GDM1 (cell line): ENCODE measurements at places on chromosomes 13 and 19.
A peak's percentile ranks its signal among the peaks of the same experiment; 100 is the strongest.

DNA sequence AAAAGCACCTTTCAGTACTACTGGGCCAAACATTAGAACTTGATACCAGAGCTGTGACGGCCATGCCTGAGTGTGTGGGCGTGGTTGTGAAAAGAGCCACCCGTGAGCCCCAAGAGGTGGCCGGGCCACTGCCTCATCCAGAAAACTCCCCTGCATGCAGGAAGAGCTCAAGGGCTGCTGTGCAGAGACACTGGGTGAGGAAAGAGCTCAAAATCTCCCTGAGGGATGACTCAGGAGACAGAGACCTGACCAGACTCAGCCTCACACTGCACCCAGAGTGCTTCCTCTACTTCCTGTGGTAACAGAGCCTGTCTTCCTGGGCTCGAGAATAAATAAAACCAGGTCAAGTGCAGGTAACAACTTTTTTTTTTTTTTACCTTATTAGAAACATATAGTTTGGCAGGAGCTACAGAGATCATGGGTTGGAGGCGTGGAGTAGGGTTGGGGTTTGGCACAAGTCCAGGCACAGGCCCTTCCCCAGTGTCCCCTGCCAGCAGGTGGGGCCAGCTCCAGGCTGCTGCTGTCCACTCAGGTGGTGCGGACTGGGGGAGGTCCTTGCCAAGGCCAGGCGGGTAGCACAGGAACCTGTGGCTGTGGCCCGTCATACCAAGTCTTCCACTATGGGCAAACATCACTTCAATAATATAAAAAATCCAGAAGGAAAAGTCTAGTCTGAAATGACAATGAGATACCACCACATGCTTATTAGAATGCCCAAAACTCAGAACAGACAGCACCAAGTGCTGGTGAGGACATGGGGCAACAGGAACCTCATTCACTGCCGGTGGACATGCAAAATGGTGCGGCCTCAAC lies 25.5 kb downstream of the ELL start:
- peak; percentile 21 for DNase-seq

DNA sequence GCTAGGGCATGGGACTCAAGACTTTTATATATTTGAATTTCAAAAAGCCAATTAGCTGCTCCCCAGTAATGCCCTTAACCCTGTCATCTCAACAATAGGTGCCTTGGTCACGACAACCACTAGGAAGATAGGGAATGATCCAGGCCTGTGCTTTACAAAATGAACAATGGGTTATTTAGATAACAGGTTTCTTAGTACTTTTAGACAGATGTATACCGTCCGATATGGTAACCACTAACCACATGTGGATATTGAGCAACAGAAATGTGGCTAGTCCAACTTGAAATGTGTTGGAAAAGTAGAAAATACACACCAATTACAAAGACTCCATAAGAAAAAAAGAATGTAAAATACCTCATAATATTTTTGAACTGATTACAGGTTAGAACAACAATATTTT lies 201.2 kb downstream of the LHFPL6 start:
- no peak for DNase-seq

- DNase-seq = no peak
Observed at GRCh38 chr13:25352230-25352629, 19.5 kb upstream of the ATP8A2 start.

DNA sequence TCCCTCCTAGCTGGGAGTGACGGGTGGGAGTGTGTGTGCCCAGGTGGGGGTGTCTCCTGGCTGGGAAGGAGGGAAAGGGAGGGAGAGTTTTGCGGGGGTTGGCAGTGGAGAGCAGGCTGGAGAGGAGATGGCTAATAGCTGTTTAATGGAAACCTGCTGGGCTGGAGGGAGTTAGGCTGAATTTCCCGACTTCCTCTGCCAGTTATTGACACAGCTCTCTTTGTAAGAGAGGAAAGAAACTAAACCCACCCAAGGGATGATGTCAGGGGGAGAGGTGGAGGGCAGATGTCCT lies 10.2 kb upstream of the ILF3 start:
- DNase-seq = no peak

DNA sequence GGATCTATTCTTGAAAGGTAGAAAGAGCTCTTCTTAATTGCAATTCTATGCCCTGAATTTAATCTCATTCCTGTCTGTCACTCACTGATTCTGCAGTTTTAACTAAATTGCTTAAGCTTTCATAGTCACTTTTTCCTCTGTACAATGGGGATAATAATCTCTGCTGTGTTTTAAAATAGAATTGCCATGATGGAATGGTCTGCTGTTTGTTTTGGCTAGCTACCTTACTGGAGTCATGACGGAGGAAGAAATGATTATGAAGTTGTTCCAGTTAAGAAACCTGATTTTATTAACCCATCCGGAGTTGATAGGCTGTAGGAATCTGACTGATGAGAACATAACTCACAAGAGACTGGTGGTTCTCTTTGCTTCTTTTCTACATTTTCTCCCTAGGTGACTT lies 54.9 kb upstream of the ITM2B start:
- no peak for DNase-seq

GRCh38 chr19:33064792-33065550 lies at the start of gene RHPN2:
Gene RHPN2, minus strand, starts transcription at chr19:33064888. Its CDS starts 36 bp downstream, at chr19:33064852.
- no peak for DNase-seq

GRCh38 chr19:57803594-57804325 lies 11.0 kb downstream of the ZNF552 start:
- DNase-seq = peak; percentile 12

DNA sequence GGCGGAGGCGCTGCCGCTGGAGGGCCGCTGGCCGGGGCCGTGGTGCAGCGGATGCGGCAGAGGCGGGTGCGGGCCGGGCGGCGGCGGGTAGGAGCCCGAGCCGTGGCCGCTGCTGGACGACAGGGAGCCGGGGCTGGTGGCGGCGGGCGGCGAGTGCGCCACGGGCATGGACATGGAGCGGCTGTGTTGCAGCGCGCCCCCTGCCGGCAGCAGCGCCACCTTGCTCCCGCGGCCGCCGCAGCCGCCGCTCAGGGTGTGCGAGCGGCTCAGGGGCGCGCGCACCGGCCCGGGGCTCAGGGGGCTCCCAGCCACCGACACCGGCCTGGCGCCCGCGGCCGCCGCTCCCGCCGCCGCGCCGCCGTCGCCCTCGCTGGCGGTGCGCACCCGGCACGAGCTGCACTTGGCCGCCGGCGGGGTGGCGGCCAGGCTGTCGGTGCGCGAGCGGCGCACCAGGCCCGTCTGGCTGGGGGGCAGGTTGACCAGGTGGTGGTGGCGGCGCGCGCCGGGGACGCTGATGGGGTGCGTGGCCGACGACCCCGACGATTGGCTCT lies 1.7 kb downstream of the IRS2 start:
- no peak for DNase-seq

GRCh38 chr13:64505336-64505910 lies 2724.7 kb downstream of the PCDH9 start:
- DNase-seq = no peak

- peak; percentile 79 for DNase-seq
Observed at GRCh38 chr19:46731007-46731501, 14.1 kb upstream of the PRKD2 start.

DNA sequence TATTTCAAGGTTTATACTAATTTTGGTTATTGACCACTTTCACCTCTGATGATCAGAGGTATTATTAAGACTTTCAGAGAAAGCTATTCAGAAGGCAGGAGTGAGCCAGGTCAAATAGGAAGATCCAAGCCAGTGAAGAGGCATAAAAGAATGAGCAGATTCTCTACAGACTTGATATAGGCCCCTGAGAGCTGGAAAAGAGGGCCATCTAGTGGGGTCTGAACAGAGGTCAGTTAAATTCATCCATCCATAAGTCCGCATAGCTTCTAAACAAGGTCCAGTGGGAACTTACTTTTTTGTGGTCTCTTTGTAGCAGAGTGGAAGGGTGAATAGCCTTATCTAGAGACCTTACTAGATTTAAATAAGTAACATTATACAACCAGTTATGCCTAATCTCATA lies 126.6 kb upstream of the UFM1 start:
- no peak for DNase-seq

GRCh38 chr13:49459580-49459979 lies 15.5 kb downstream of the SETDB2 start:
- no peak for DNase-seq

DNA sequence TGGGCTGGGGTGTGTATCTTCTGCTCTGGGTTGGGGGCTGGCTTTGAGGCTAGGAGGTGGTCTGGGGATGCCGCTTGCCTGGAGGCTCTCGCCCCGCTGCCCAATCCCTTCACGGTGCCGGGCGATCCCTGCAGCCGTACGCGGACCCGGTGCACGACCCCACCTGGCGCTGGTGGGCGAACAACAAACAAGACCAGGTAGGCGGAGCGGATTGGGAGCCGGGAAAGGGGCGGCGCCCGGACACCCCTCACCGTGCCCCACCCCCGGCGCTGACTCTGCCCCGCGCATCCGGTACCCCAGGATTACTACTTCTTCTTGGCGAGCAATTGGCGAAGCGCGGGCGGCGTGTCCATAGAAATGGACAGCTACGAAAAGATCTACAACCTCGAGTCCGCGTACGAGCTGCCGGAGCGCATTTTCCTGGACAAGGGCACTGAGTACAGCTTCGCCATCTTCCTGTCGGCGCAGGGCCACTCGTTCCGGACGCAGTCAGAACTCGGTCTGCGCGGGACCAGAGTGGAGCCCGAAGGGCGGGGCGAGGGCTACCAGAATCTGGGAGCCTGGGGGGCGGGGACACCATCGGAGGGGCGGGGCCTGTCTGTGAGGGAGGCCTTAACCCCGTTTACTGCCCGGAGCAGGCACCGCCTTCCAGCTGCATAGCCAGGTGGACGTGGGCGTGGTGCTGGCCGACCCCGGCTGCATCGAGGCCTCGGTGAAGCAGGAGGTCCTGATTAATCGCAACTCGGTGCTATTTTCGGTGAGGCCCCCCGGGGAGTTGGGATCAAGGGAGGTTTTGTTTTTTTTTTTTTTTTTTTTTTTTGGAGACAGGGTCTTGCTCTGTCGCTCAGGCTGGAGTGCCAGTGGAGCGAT lies 12.1 kb upstream of the PSMD8 start:
- peak; percentile 75 for DNase-seq

DNA sequence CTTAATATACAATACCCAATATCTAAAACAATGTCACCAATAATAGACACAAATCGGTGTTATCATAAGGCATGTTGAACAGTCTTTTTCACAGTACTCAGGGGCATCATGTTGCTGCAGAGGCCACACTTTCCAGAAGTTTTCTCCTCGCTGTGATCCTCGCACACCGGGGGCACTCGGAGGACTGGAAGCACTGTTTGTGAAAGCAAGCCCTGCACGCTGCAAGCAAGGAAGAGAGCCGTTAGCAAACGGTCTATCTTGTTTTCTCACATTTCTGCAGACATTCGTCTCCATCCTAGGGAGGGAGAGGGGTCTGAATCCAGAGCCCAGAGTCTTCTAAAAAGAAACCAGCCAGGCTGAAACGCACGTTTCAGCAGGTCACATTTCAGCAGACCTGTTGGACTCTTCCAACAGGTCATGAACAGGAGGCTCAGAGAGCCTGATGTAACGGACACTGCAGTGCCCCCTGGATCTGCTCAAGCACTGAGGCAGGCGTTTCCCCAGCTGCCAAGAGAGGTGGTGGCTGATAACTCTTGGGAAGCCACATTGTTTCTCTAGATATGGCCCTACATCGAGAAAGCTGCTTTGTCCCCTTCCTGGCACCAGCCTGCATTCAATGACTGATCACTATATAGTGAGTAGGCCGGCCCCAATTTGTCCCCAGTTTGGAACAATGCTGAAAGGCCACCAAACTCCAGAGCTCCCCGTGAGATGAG lies 43.6 kb downstream of the RUBCNL start:
- DNase-seq = no peak

- no peak for DNase-seq
Observed at GRCh38 chr13:38366954-38367645, 17.4 kb downstream of the UFM1 start.

DNA sequence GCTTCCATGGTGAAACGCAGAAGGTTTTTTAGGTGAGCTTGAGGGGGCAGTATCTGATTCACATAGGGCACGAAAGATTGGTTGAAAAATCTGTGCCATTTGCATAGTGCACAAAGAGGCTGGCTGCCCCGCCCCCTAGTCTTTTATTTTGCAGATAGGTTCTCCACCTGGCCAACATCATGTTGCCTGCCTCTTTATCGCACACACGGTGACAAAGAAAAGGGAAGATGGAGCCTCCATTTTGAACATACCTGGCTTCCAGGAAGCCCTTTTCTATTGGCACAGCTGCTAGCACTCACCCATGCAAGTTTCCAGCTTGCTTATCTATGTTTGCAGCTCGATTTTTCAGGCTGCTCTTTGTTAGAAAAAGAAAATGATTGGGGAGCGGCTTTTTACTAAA lies 316.2 kb upstream of the KLHL1 start:
- no peak for DNase-seq

DNA sequence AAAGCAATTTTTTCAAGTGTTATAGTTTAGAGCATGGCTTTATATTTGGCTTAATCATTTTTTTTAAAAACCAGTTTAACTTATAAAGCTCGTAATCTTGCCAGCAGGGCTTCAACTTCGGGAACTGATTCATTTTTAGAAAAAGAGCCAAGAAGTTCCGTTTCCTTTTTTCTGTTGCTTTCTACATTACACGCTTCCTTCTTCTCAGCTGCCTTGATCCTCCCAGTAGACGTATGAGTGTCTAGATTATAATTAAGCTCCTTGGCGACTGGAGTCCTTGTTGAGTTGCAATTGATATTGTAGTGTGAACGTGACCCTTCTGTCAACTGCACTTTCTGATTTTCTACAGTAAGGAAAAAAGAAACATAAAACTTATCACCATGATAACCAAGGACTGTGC lies 497.2 kb downstream of the DIAPH3 start:
- DNase-seq = no peak

GRCh38 chr13:27007166-27007565 lies 164.4 kb downstream of the USP12 start:
- DNase-seq = no peak

- no peak for DNase-seq
Observed at GRCh38 chr19:19591133-19591825, 27.2 kb downstream of the PBX4 start.

- DNase-seq = no peak
Observed at GRCh38 chr13:78806457-78806856, 147.5 kb upstream of the OBI1 start.

DNA sequence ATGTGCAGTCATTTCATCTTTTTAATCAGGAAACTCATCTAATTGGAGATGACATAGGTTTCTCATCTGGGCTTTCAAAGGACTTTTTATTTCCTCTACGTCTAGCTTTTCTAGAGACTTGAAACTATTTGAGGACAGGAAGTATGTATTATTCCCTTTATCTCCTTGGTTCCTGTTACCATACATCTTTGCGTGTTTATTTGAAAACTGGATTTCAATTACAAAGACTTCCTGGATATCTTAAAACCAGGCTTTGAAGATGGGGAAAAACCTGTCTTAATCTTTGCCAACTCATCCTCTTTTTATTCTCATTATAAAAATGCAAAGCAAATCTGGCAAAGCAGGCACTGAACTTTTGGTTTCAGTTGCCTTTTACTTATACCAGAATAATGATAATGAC lies 130.5 kb downstream of the LMO7 start:
- no peak for DNase-seq
